Activated CD8-positive, alpha-beta T cell treated with anti-CD3 and anti-CD28 coated beads for 36 hours (primary cell): ENCODE measurements at places on chromosomes 6 and 20.

GRCh38 chr6:397056-397455 lies 5.5 kb downstream of the IRF4 start:
- H3K27me3 ChIP-seq = peaks cover 1% of the 10 kb centered on the region
- peaks cover 89% of the 10 kb centered on the region for H3K36me3 ChIP-seq
- peak overlapping the region; percentile 66 for H3K27ac ChIP-seq
- no peak for DNase-seq
- H3K4me3 ChIP-seq = peak overlapping the region; percentile 60

DNA sequence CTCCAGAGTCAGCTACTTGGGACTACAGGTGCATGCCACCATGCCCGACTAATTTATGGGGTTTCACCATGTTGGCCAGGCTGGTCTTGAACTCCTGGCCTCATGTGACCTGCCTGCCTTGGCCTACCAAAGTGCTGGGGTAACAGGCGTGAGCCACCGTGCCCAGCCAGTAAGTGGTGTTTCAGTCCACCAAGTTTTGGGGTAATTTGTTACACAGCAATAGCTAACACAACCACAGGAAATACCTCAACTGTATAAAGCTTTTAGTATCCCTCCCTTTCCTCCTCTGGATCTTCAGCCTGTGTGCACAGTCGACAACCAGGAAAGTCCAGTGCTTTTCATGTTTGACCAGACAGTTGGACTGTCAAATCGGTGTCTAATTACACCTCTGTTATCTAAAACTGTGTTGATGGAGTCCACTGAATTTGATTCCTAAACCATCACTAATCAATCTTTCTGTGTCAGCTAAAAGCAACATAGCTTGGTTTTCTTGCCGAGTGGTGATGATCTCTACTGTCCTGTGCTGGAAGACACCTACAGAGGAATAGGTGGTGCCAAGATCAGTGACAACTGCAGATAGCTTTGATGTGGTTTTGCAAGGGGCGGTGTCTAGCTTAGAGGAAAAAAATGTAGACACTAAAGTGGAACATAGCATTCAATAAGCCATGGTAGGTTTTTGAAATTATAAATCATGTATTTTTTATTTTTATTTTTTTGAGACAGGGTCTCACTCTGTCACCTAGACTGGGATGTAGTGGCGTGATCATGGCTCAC lies 22.2 kb upstream of the ZBTB2 start:
- DNase-seq = peak; percentile 67
- no peak overlapping the region for H3K27ac ChIP-seq
- H3K4me1 ChIP-seq = peaks cover 18% of the 10 kb centered on the region
- peaks cover 64% of the 10 kb centered on the region for H3K36me3 ChIP-seq

- DNase-seq = no peak
- peaks cover 59% of the 10 kb centered on the region for H3K36me3 ChIP-seq
- H3K4me3 ChIP-seq = no peak overlapping the region
- no peaks in the 10 kb centered on the region for H3K27me3 ChIP-seq
Measured at GRCh38 chr6:158630938-158631616, 13.5 kb downstream of the DYNLT1 start.

DNA sequence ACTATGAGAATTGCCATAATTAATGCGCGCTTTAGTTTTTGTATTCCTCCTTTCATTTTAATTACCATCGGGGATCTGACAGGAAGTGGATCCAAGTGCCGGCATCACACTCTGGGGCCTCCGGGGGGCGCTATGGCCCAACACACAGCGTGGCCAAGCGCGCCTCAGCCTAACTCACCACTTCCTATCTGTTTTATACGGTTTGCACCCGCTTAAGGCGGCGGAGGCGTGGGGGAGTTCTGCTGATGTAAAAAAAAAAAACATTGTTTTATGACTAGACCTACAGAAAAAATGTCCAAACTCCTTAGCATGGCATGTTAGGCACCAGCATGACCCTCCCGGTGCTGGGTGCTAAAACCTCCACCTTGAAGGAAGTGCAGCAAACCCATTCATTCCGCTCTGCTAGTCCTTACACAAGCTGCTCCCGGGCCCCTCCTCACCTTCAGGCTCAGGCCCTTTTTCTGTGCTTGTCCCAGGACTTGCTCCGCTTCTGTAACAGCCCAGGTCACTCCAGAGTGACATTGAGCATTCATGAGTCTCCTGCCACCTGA lies 4.5 kb upstream of the EBF4 start:
- no peak overlapping the region for H3K4me3 ChIP-seq
- no peaks in the 10 kb centered on the region for H3K36me3 ChIP-seq
- peaks cover 22% of the 10 kb centered on the region for H3K4me1 ChIP-seq

- DNase-seq = no peak
- peaks cover 3% of the 10 kb centered on the region for H3K27me3 ChIP-seq
- H3K27ac ChIP-seq = no peak overlapping the region
- H3K4me3 ChIP-seq = no peak overlapping the region
- no peaks in the 10 kb centered on the region for H3K36me3 ChIP-seq
- no peaks in the 10 kb centered on the region for H3K4me1 ChIP-seq
Measured at GRCh38 chr6:40706178-40706577, 119.0 kb upstream of the LRFN2 start.

GRCh38 chr6:25288518-25288917 lies 9.3 kb downstream of the CARMIL1 start:
- no peak overlapping the region for H3K4me3 ChIP-seq
- H3K4me1 ChIP-seq = peaks cover 4% of the 10 kb centered on the region
- DNase-seq = no peak
- H3K36me3 ChIP-seq = peaks cover 4% of the 10 kb centered on the region

DNA sequence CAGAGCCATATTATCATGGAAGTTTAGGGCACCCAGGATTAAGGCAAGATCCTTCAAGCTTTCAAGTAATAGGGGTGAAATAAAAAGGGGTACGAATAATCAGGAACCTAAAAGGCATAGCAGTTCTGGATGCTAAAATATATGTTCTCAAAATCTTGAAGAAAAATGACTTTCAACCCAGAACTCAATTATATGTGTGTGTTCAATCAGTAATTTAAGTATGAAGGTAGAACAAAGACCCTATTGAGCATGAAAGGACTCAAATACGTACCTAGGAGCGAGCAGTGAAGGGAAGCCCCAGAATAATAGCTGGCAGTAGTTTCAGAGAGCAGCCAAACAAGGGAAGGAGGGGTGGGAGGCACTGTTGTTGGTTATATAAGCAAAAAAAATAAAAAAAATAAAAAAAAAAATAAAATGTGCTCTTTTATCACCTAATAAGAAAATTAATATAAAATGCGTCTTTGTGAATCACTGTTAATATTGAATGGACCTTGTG lies 45.4 kb downstream of the MYO6 start:
- DNase-seq = no peak
- H3K4me1 ChIP-seq = no peaks in the 10 kb centered on the region
- peaks cover 7% of the 10 kb centered on the region for H3K27me3 ChIP-seq

- H3K27ac ChIP-seq = peak overlapping the region; percentile 1
- no peak for DNase-seq
- H3K27me3 ChIP-seq = no peaks in the 10 kb centered on the region
- H3K4me3 ChIP-seq = no peak overlapping the region
Measured at GRCh38 chr6:157455731-157456523, 74.9 kb downstream of the ZDHHC14 start.

GRCh38 chr6:113291751-113292445 lies 565.2 kb upstream of the MARCKS start:
- no peaks in the 10 kb centered on the region for H3K4me1 ChIP-seq
- H3K27me3 ChIP-seq = no peaks in the 10 kb centered on the region
- no peaks in the 10 kb centered on the region for H3K36me3 ChIP-seq
- H3K27ac ChIP-seq = no peak overlapping the region
- no peak for DNase-seq
- no peak overlapping the region for H3K4me3 ChIP-seq

DNA sequence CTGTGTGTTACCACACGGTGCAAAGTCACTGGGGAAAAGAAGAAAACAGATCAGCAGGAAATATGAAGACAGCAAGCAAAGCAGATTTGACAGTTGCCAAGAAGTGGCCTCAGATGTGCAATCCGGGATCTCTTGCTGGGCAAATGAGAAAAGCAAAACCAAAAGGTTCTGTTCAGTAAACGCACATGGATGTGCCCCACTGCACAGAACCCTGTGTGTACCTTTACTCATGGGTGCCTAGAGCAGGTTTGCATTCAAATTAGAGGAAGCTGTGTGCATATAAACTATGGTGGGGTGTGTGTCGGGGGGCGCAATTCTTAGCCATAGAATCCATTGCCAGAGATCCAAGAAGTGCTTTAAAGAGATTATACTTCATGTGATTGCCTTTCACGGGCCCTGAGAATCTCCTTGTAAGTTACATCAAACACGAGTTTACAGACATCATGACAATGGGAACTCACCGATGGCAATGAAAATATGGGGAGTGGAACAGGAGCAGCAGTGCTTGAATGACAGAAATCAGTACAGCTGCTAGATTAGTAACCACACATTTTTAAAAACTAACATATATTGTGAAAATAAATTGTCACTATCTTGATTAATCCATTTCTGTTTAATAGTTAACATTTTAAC lies 154.3 kb downstream of the ADGRG6 start:
- H3K4me1 ChIP-seq = peaks cover 9% of the 10 kb centered on the region
- no peak overlapping the region for H3K27ac ChIP-seq
- H3K27me3 ChIP-seq = no peaks in the 10 kb centered on the region
- no peak overlapping the region for H3K4me3 ChIP-seq
- DNase-seq = no peak
- H3K36me3 ChIP-seq = no peaks in the 10 kb centered on the region

DNA sequence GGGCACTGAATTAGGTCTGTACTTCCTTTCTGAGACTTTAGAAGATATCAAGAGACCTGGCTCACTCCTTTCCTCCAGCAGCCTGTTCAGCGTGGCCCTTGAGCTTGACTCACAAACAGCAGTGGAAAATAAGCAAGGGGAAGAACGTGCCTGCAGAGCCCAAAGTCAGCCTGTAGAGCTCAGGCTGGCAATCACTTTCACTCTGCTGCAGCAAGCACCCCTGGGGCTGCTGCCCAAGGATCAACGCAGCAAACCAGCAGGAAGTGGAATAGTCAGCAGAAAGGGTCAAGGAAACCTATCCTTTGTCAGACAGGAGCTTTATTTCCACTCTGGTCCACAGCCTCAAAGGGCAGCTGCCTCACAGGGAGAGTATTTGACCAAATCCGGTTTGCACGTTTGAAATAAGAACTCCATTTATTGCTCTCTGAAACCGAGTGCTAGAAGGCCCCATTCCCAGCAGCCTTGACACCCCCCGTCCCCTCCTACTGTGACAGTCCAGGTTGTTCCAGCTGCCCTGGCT lies 77.4 kb downstream of the PRDM1 start:
- no peaks in the 10 kb centered on the region for H3K27me3 ChIP-seq
- H3K27ac ChIP-seq = peak overlapping the region; percentile 95
- peak; percentile 83 for DNase-seq
- H3K4me1 ChIP-seq = peaks cover 51% of the 10 kb centered on the region

DNA sequence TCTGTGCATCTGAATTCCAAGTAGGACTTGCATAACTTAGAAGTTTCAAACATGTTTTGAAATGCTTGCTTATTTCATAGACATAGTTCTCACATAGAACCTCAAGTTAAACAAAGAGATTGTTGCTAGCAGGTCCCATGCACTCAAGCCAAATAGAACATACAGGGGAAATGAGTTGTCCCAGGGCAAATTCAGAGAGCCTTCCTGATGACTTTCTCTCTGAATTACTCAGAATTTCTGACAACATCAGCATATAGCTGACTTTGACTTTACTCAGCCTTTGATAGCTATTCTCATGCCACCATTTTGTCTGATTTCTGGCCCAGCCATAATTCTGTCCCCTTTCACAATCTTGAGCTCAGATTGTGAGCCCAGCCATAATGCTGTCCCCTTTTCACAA lies 333.2 kb upstream of the PLCB4 start:
- DNase-seq = no peak
- no peak overlapping the region for H3K27ac ChIP-seq
- no peaks in the 10 kb centered on the region for H3K27me3 ChIP-seq
- H3K36me3 ChIP-seq = no peaks in the 10 kb centered on the region
- H3K4me1 ChIP-seq = no peaks in the 10 kb centered on the region
- H3K4me3 ChIP-seq = no peak overlapping the region

- no peak for DNase-seq
- H3K27me3 ChIP-seq = peaks cover 1% of the 10 kb centered on the region
- no peaks in the 10 kb centered on the region for H3K36me3 ChIP-seq
- H3K4me3 ChIP-seq = no peak overlapping the region
- no peaks in the 10 kb centered on the region for H3K4me1 ChIP-seq
- no peak overlapping the region for H3K27ac ChIP-seq
Measured at GRCh38 chr6:148547110-148547509, 199.7 kb upstream of the UST start.

GRCh38 chr6:152298055-152298647 lies 339.0 kb downstream of the SYNE1 start:
- H3K4me1 ChIP-seq = peaks cover 44% of the 10 kb centered on the region
- no peaks in the 10 kb centered on the region for H3K27me3 ChIP-seq
- peak overlapping the region; percentile 3 for H3K4me3 ChIP-seq
- no peaks in the 10 kb centered on the region for H3K36me3 ChIP-seq

- H3K36me3 ChIP-seq = no peaks in the 10 kb centered on the region
- no peak for DNase-seq
- no peak overlapping the region for H3K27ac ChIP-seq
- H3K4me3 ChIP-seq = no peak overlapping the region
- peaks cover 1% of the 10 kb centered on the region for H3K4me1 ChIP-seq
Measured at GRCh38 chr6:97074785-97075184, 150.3 kb downstream of the KLHL32 start.

DNA sequence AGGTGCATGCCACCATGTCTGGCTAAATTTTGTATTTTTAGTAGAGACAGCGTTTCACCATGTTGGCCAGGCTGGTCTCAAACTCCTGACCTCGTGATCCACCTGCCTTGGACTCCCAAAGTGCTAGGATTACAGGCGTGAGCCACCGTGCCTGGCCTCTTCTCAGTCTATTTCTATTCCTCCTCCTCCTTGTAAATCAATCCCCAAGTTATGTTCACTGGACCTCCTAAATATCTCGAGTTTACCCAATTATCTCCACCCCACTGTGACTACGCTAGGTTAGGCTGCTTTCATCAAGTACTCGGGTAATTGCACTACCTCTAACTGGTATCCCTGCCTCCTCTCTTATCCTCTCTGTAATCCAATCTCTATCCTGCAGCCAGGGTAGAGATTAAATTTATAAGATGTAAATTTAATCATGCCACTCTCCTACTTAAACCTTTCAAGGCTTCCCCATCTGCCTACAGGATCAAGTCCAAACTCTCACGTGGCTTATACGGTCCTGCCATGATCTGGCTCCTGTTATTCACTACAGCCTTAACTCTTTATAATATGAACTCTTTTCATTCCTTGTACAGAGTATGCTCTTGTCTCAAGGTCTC lies 837 bp upstream of the MAD2L1BP start:
- DNase-seq = no peak
- peak overlapping the region; percentile 90 for H3K4me3 ChIP-seq
- peak overlapping the region; percentile 93 for H3K27ac ChIP-seq
- H3K36me3 ChIP-seq = peaks cover 23% of the 10 kb centered on the region
- no peaks in the 10 kb centered on the region for H3K27me3 ChIP-seq
- H3K4me1 ChIP-seq = peaks cover 29% of the 10 kb centered on the region
